ENCODE measurements at places on chromosomes 1 and 21. TPM values are rescaled to one million over a fixed set of nuclear protein-coding genes. Genes with fewer than 3 reads are reported as not detected.

DNA sequence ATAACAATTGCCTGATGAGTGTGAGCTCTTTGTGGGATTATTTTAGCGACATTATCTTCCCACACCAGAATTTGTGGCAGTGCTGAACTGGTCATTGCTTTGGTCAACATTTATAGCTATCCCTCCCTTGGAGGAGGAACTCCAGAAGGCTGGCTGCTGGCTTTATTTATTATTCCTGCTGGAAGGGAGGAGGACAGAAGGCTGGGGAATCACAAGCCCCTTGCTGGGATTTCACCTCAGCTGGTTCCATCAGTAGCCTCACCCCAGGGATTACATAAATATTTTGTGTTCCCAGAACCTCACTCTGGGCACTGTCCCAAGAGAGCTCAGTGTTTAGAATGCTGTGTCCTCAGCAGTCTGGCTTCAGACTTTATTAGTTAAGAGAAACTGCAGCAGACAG is 102.8 kb upstream of the C1orf21 start:
- DNase-seq = no peak

DNA sequence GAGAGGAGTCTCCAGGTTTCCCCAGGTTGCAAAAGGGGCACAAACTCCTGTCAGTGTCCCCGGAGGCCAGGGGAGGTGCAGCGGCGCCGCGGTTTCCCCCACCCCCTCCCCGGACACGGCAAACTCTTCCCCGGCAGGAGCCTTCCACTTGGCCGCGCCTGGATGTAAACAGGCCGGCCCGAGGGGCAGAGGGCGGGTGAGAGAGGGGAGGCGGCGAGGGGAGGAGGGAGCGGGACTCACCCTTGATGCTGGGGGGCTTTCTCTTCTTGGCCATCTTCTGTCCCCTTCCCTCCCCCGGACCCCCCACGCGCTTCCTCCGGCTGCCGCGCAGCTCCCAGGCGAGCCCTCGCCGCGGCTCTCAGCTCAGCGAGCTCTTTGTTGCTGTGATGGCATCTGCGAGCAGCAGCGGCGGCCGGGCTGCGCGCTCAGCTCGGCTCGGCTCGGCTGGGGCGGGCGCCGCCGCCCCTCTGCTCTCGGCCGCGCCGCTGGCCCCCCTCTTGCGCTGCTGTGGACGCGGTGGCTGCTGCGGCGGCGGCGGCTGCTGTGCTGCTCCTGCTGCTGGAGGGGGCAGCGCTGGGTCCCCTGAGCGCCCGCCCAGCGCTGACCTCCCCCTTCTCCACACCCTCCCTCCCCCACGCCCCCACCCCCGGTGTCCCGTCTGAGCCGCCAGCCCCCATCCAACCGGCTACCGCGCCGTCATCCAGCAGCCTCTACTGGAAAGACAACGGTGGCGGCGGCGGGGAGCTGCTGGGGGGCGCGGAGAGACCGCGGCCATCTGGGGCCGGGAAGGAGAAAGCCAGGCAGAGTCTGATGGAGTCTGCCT is 4.9 kb upstream of the SLC44A5 start:
- no peak for DNase-seq

DNA sequence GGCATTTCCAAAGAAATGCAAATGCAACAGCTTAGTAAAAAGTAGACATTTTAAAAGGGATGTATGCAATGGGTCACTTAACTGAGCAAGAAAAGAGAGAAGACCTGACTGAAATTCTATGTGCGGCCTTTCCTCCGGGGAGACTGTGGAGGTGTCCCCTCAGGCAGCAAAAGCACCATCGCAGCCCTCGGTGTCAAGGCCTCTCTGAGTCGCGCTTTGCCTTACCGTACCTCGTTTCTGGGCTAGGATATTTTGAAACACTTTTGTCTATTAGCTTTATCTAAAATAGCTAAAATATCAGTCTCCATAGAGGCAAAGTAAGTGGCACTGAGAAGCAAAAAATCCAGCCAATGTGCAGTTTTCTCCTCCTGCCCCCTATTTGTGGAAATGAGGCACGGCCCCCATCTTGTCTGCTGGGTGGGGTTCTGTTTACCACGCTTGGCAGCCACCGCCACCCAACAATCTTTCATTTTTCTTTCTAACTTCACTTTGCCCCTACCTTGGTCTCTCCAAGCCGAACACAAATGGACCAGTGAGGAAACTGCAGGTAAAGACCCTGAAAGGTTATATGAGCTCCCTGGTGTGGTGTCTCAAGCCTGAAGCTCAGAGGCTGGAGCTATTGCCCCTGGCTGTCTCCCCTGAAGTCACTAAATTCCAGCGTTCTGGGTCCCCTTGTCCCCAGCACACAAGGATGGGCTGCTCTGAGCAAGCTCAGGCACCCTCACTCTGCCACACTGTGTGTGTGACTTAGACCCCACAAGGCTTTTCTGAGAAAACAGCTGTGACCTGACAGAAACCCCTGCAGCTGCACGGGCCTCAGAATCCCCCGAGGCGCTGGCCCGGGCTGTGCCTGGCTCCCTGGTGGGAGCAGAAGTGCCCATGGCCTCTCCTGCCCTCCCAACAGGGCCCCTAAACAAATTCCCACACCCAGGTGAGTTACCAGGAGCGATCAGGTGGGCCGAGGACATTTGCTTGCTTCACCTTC is 1.6 kb downstream of the CD247 start:
- DNase-seq = no peak

The COL9A2 gene
- total RNA-seq = 20.2 TPM

DNA sequence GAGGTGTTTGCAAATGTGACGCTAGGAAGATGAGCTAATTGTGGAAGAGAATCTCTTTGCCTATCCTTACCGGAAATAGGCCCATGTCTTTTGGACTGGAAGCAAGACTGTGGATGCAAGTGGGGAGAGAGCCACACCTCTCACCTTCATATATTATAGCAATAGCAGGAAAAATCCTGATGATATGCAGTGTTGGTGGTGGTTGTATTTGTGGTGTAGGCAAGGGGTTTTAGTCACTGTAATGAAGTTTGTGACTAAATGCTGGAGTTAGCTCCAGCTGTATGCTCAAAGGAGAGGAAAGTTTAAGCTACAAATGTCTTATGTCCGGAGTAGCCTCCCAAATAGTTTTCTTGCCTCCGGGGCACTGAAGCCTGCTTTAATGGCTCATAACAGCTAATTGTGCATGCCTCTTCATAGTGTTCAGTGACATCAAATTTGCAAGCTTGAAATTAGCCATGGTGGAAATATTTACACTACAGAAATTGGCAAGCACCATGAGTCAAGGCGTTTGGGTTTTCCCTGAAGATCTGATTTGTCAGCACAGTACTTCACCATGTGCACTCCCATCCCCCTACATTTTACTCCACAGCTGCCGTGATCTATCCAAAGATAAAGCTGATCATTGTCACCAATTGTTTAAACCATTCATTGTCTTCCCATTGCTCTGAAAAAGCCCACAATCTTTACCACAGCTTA is 102.6 kb upstream of the ZNF644 start:
- DNase-seq = no peak

- no peak for DNase-seq
These were observed 10.7 kb downstream of the C1orf162 start for GRCh38 chr1:111484391-111485026.

- no peak for DNase-seq
These were observed 87.1 kb downstream of the DAB1 start for GRCh38 chr1:57336793-57337192.

DNA sequence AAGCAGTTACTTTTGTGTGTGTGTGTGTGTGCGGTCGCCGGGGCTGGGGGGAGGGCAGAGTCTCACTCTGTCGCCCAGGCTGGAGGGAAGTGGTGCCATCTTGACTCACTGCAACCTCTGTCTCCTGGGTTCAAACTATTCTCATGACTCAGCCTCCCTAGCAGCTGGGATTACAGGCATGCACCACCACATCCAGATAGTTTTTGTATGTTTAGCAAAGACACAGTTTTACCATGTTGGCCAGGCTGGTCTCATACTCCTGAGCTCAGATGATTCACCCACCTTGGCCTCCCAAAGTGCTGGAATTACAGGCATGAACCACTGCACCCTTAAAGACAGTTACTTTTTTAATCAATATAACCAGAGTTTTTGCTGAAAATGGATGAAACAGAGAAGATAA is 207.0 kb downstream of the PTPRC start:
- no peak for DNase-seq

GRCh38 chr1:116133696-116134475 is 22.7 kb downstream of the MAB21L3 start:
- DNase-seq = no peak

DNA sequence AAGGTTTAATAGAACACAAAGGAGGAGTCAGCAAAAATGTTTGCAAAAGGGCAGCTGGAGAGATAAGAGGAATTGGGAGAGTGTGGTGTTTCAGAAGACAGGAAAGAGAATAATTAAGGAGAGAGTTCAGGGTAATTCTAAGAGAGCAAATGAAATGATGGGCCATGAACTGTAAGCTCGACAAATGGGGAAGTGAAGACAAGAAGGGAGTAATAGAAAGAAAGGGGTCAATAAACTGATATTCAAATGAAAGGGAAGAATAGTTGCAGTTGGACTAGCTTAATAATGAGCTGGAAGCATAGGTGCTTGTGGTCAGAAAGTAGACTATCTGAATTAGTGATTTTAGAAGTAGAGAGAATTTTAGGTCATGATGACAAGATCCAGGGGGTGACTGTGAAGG is 15.6 kb upstream of the RNF220 start:
- DNase-seq = no peak

GRCh38 chr21:42107177-42107880 is 36.2 kb downstream of the UMODL1 start:
- no peak for DNase-seq

Measured in kidney epithelial cell (primary cell).